Brain (organoid and tissue), 16 donors: ENCODE measurements at places on chromosomes 4 and X. TPM values are rescaled to one million over a fixed set of nuclear protein-coding genes. Genes with fewer than 3 reads are reported as not detected.

The SPP1 gene
- 368 TPM for polyA plus RNA-seq

The MAGEA10 gene
- not detected for polyA plus RNA-seq

The POF1B gene
- polyA plus RNA-seq: not detected

The AMOT gene
- polyA plus RNA-seq: 8.6 TPM

The FHIP1A gene
- 2.8 TPM for polyA plus RNA-seq
